ENCODE measurements at places on chromosomes 6 and 20.

- DNase-seq: no peak
Observed at GRCh38 chr6:63643862-63644261, 8.3 kb downstream of the PHF3 start.

DNA sequence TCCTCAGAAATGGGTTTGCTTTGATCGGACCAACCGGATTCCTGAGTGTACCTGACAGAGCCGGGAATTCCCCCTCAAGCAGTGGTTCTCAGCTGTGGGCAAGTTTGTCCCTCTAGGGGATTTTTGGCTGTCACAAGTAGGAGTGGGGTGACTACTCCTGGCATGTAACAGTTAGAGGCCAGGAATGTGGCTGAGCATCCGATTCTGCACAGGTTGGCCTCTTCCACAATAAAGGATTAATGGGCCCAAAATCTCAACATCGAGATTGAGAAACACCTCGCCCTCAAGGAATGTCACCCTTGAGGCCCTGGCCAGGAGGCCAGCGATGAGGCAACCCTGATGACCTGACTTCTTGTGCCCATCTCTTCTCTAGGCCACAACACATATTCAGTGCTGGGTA, 7.9 kb downstream of the AGPAT4 start:
- no peak for DNase-seq

DNA sequence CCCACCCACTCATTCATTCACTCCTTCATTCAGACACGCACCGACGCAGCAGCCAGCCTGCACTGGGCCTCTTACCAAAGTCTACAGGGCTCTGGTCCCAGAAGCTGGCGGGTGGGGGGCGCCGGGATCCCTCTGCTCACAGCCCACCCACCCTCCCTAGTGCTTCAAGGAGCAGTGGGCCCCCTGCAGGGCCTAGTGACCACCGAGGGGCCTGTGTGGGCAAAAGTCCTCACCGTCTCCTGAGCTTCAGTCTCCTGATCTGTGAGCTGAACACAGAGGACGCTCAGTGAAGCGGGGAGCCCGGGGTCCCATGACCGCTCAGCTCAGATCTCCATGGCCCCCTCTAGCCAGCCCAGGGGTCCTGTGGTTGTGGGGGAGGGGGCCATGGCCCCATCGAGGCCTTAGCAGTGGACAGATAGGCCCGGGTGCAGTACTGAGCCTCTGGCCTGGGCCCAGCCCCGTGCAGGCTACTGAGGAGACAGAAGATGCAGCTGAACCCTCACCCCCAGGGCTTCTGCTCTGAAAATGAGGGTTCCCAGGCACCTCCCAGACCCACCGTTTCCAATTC, 33.4 kb upstream of the MRGBP start:
- DNase-seq: no peak

DNA sequence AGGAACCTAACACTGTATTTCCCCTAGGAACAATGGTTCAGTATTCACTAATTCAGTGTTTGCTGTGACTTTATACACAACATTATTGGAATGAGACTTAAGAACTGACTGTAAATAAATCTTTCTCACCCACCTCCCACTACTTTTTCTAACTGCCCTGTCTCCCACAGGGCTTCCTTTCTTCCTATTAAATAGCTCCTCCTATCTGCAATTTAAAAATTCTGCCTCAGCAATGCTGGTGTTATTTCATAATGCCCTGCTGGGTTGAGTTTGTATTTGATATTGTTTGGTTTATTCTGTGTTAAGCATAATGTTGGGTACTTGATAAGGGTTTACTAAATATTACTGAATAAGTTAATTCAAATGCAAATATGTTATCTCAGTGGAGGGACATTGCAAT, 573.1 kb upstream of the RNF217 start:
- DNase-seq: no peak

- no peak for DNase-seq
Observed at GRCh38 chr6:18598551-18599264, 211.6 kb downstream of the RNF144B start.

- no peak for DNase-seq
Observed at GRCh38 chr6:134352786-134353480, 35.0 kb upstream of the SGK1 start.

GRCh38 chr6:71444222-71444621, 155.6 kb downstream of the OGFRL1 start:
- no peak for DNase-seq

- no peak for DNase-seq
Observed at GRCh38 chr20:61123751-61124368, 128.2 kb upstream of the CDH4 start.

GRCh38 chr6:44530209-44530909, 142.9 kb downstream of the CDC5L start:
- DNase-seq: no peak

GRCh38 chr6:135310291-135310690, 129.2 kb downstream of the MYB start:
- DNase-seq: no peak

- DNase-seq: no peak
Observed at GRCh38 chr6:122730775-122731386, 48.6 kb upstream of the FABP7 start.

DNA sequence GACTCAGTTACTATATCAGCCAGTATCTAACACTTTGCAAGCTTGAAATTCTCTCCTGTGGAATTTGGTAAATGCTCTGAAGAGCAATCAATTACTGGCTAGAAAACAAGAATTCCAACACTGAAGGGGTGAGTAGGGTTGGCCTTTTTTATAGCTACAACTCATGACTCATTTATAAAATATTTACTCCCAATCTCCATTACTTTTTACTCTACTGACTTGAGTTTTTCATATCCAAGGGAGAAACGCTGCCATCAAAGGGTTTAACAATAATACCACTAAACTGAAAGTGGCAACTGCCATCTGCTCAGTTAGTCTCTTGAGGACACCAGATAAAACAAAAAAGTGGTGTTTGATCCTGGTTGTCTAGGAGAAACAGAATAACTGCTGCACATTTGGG, 203.1 kb downstream of the UBE3D start:
- no peak for DNase-seq

- DNase-seq: no peak
Observed at GRCh38 chr20:36728986-36729385, 16.9 kb downstream of the NDRG3 start.

DNA sequence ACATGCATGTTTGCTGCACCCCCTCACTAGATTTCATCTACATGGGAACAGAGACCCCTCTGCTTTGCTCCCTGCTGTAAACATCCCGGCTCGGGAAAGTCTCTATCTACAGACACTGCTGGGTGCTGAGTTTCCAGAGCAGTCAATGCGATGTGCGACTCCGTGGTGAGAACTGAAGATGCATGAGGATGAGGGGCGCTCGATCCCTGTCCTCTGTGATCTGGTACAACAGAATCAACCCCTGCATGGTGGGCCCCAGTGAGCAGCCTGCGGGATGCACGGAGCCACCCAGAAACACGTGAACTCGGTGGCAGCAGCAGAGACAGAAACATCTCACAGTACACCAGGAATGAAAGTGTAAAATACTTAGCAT, 83.1 kb downstream of the THBS2 start:
- no peak for DNase-seq

DNA sequence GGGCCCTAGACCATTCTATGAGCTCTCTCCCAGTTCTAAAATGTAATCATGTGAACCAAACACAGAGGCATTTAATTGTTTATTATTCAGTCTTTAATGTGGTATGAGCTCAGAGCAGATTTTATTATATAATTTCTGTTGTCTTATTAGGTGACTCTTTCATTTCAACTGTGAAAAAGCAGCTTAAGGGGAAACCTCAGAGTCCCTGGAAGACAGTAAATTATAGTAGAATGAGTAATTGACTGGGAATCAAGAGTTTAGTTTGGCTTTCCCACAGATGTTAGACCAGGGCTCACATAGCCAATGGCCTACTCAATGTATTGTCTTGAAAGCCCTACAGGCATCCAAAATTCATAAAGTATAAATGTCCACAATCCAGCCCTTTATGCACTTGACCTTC, 390.4 kb upstream of the SLC35B3 start:
- DNase-seq: no peak

GRCh38 chr6:71048320-71049164, 91.7 kb upstream of the B3GAT2 start:
- no peak for DNase-seq

- DNase-seq: no peak
Observed at GRCh38 chr6:68497927-68498326, 137.2 kb upstream of the ADGRB3 start.

- no peak for DNase-seq
Observed at GRCh38 chr6:33641144-33641543, 20.0 kb downstream of the ITPR3 start.

All from iPS DF 6.9 (cell line).